ENCODE measurements at places on chromosomes 13 and 19.

GRCh38 chr19:47232422-47233211, 1.6 kb upstream of the BBC3 start:
- no peak for DNase-seq

DNA sequence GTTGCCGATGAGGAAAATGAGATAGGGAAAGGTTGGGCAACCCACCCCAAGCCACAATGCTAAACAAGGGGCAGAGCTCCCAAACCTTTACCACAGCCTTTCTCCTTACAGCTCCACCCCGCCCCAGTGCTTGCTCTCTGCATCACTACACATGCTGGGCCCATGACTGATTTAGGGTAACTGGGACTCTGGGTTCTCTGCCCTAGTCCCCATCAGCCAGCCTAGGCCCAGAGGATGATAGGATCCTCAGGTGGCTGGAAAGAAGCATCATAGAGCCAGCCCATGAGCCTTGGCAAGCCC, 11.6 kb downstream of the C19orf47 start:
- no peak for DNase-seq

GRCh38 chr13:98761986-98762616, 9.6 kb upstream of the SLC15A1 start:
- DNase-seq = no peak

- DNase-seq = no peak
Measured at GRCh38 chr19:12769689-12770088, 5.7 kb downstream of the HOOK2 start.

DNA sequence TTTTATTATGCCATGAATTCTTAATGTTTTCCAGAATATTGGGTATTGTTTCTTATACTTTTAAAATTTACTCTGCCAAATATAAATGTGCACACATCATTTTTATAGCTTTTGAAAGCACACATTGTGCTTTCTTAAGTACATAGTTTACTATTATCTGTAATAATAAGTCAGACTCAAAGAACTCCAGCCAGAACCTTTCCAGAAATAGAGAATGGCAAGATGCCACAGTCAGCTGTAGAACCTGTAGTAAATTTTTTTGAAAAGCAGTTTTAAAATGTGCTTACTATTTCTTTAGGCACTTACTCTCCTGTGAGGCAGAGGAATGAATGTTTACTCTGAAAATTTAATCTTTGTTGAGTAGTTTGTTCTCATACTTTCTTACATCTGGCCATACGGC, 1287.1 kb downstream of the PCDH9 start:
- DNase-seq = no peak

DNA sequence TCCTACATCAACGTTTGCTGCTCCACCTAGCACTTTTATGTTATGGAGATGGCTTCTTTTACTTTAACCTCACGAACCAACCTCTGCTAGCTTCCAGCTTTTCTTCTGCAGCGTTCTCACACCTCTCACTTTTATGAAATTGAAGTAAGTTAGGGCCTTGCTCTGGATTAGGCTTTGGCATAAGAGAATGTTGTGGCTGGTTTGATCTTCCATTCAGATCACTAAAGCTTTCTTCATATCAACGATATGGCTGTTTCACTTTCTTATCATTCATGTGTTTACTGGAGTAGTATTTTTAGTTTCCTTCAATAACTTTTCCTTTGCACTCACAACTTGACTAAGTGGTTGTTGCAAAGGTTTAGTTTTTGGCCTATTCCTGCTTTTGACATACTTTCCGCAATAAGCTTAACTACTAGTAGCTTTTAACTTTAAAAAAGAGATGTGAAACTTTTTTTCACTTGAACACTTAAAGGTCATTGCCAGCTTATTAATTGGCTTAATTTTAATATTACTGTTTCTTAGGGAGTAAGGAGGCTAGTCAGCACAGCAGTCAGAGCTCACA, 60.0 kb upstream of the SPRY2 start:
- no peak for DNase-seq

GRCh38 chr13:109778102-109778542, 8.3 kb downstream of the IRS2 start:
- DNase-seq = no peak

DNA sequence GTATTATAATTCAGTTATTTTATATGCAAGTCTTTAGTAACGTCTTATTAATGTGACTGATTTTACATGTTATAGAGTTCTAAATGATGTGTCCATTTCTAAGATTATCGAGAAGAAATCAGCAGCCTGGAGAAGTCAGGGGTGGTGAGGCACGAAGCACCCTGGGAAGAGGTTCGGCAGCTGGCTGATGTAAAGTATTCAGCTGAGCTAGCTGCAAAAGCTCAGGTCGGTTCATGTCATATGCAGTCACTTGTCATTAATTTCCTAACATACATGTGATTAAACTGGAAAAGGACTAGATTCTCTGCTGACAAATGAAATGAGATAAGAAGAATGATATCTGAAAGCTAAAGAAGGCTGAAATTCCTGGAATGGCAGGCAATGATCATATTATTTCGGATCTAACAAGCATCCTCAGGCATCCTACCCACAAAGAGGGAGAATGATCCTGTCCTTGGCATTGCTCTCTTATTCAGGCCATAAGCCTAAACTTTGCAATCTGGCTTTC, 383.0 kb upstream of the SLITRK1 start:
- DNase-seq = no peak

DNA sequence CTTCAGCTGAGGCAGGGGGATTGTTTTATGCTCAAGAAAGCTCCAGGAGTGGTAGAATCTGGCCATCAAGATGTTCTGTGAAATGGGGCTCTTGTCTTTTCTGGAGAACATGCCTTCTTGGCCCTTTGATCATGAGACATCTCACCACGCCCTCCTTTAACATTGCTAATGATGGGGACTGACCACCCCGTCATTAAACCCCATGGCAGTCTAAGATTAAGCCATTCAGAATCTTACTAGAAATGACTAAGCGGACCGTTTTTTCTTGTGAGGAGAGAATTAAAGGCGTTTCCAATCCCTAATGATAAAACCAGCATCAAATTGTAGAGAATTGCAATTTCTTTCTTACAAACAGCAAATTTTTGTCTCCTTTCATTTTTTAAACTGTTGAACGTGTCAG, 89.4 kb downstream of the COL4A2 start:
- DNase-seq = no peak

DNA sequence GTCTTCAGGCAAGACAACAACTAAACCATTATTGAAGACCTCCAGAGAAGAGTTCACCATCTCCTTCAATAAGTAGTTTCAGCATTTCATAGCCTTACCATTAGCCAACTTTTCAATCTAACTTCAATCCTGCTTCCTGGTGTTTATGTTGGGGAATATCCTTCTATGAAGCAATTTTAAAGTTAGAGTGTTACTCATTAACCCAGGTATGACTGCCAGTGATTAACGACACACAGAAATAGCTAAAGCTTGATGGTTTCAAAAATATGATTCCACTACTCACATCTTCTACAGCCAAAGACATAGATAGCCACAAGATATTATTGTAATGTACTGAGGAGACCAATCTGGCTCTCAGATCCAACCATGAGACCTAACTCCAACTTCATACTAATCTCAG, 403.2 kb downstream of the EFNB2 start:
- no peak for DNase-seq

DNA sequence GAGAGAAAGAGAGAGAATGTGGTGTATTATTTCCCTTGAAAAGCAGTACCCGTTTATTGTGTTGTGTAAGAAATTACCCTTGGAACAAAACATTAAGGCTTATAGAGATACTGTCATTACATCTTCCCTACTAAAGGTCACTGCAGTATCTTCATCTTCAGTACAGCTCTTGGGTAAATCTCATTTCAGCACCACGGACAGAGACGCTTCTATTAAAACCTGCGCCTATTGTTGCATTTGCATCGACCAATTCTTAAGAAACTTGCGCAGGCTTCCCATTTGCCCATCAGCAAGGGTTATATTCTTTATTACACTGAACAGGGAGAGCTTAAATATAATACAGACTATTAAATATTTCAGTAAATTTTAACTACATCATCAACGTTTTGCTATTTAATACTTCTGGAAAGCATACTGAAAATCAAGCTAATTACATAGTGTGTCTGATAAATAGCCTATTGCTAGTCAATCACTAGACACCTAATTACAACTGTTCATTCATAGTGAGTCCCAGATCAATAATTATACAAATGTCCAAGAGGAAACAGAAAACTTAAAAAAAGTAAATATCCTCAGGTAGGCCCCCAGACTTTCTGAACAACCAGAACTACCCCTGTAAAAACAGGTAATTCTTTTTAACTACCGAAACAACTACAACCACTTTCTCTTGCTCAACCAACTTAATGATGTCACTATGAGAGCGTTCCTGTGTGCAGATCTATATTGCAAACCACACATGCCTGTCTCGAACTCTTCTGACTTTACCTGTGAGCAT, 350.6 kb downstream of the LIG4 start:
- no peak for DNase-seq

DNA sequence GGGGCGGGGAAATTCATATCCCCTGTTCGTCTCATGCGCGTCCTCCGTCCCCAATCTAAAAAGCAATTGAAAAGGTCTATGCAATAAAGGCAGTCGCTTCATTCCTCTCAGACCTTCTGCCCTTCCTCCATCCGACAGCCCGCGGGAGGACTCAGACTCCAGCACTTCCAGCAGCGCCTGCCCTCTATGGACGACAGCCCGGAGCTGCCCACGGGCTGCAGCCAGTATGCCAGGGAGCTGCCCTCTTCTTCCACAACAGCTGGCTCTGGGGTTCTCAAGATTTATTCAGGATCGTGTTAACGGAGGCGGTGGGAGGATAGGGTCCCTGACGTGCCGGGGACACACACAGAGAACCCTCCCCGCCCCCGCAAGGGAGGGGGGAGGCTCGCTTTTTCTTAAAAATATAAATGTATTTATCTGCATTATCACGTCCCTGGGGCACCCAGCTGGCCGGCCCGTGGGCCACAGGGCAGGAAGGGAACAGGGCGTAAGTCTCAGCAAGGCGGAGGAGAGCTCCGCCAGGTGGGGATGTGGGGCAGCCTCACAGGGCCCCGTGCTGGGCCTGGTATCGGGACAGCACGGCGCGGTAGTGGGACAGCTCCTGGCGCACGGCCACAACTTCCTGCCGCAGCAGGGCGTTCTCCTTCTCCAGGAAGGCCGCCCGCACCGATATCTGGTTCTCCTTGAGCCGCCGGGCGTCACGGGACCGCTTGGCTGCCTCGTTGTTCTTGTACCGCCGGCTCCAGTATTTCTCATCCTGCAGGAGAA, 6.7 kb downstream of the DBP start:
- no peak for DNase-seq
